Hepatic stellate cell (primary cell): ENCODE measurements at places on chromosomes 1 and 21.

DNA sequence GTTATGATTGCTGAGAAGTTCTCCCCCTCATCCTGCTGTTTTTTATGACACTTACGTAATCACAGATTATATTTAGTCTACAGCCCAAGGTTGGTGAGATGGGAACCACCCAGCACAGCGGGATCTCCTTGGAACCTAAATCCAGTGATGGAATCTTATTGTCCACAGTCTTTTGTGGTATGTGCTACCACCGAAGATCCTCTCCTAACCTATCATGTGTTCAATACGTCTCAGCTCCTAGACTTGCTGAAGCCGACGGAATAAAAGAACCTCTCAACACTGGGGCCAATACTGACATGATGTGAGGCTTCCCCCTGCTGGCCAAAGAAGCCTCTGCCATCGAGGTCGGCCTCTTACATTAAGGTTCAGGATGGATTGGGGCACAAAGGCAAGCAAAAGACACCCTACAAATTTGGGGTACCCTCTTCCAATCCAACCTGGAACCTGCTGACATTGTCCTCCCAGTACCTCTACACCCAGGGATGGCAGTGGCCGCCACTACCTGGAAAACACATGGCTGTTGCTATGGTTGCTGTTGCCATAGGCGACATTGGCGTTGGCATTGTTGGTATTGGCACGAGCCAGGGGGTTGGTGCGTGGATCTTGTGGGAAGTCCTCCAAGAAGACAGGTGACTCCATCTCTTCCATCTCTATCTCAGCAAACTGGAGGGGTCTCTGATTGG is 19.4 kb upstream of the KIF21B start:
- peak; percentile 68 for DNase-seq

DNA sequence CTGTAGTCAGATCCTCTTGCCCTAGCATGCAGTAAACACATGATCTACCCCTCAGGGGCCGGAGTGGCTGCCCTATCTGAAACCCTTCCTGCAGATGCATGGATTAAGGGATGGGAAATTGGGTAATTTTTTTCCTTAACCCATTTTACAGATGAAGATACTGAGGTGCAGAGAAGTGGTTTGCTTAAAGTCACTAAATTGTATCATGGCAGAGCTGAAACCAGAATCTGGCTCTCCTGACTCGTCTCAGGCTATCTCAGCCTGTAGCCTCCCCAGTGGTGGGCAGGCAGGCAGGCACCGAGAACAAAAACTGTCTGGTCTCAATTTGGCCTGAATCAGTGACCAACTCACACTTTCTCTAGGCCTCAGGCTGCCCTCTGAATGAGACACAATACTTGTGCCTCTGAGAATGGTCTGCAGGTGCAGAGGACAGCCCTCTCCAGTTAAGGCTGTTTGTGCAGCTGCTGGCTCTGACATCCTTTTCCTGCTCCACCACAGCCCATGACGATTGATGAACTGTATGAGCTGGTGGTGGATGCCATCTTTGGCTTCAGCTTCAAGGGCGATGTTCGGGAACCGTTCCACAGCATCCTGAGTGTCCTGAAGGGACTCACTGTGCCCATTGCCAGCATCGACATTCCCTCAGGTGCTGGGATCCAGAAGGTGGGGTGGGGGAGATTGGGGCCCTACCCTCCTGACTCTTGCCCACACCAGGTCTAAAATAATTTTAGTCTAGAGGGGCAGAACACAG is 1.5 kb downstream of the NAXE start:
- no peak for DNase-seq

GRCh38 chr1:57209495-57209894 is 214.4 kb downstream of the DAB1 start:
- no peak for DNase-seq

- no peak for DNase-seq
Measured at GRCh38 chr1:165795894-165796293, 27.2 kb upstream of the TMCO1 start.
